ENCODE measurements at places on chromosomes 13 and 19.

- H3K36me3 ChIP-seq = peaks cover 47% of the 10 kb centered on the region
- H3K4me3 ChIP-seq = no peak overlapping the region
- no peak overlapping the region for H3K27ac ChIP-seq
- peaks cover 11% of the 10 kb centered on the region for H3K4me1 ChIP-seq
Observed at GRCh38 chr13:27440408-27440807, 10.0 kb downstream of the MTIF3 start.

GRCh38 chr19:7526059-7526929 lies 3.9 kb downstream of the MCOLN1 start:
- DNase-seq = no peak
- peaks cover 12% of the 10 kb centered on the region for H3K4me1 ChIP-seq
- H3K4me3 ChIP-seq = no peak overlapping the region
- no peaks in the 10 kb centered on the region for H3K27me3 ChIP-seq

GRCh38 chr13:102466610-102467190 lies 64.9 kb upstream of the FGF14 start:
- H3K27ac ChIP-seq = no peak overlapping the region
- no peak overlapping the region for H3K4me3 ChIP-seq
- H3K36me3 ChIP-seq = no peaks in the 10 kb centered on the region
- no peak for DNase-seq
- H3K4me1 ChIP-seq = no peaks in the 10 kb centered on the region

DNA sequence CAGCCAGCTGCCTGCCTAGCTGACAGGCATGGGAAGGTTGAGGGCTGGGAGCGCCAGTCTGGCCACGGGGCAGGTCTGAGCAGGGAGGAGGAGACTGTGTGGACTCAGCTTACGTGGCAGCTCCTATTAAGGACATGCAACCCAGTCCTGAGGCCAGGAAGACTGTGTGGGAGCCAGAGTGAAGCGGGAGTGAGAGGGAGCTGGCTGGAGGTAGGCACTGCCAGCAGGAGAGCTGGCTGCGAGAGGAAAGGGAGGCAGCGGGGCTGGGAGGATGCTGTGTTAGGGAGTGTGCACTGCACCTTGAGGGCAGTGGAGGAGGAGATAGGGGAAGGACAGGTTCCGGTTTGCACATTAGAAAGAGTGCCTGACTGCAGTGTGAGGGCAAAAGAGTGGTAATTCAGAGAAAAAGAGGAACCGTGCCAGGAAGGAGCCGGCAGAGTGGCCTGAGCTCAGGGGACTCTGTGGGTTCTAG lies 99.2 kb downstream of the SLC7A1 start:
- H3K27ac ChIP-seq = no peak overlapping the region
- H3K4me1 ChIP-seq = peaks cover 24% of the 10 kb centered on the region
- H3K27me3 ChIP-seq = no peaks in the 10 kb centered on the region
- H3K36me3 ChIP-seq = no peaks in the 10 kb centered on the region
- H3K4me3 ChIP-seq = no peak overlapping the region

- peaks cover 79% of the 10 kb centered on the region for H3K27me3 ChIP-seq
- no peak overlapping the region for H3K4me3 ChIP-seq
- H3K36me3 ChIP-seq = no peaks in the 10 kb centered on the region
- DNase-seq = no peak
Observed at GRCh38 chr19:39224910-39225309, 19.9 kb downstream of the IFNL3 start.

DNA sequence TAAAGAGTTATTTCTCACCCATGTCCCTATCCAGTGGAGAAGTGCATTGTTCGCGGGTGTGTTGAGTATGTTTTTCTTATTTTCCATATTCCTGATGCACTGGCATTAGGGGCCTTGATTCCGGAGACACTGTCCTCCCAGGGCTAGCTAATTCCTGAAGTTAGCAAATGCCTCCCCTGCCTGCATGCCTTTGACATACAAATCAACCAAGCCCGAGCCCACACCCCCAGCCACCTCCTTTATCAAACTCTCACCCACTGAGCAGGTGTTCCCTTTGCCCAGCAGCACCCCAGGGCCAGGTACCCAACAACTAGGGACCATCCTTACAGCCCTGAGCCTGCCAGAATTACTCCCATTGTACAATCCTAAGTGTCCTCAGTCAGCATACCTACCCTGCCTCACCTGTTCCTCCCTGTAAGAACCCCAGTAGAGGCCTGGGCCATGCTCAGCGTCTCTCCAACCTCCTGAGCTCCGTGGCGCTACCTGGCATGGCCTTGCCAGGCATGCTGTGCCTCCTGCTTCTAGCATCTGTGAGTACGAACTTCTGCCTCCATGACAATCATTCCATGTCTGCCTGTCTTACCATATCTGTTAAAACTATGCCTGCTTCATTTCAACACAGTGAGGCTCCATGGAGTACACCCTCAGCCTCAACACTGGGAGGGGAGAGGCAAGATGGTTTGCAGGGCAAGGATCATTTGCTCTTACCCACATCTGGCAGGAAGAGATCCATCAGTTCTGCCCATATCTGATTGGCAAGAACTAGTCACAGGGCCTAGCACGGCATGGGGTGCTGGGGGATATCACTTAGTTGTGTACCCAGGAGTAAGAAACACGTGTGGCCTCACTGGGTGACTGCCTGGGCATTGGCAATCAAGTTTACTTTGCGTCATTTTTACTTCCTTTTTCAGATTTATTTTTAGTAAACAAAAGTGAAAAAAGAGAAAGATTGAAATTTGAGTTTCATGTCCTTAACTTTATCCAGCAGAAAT lies 203.9 kb downstream of the SHISA2 start:
- DNase-seq = no peak
- H3K27ac ChIP-seq = peak overlapping the region; percentile 58
- H3K4me1 ChIP-seq = peaks cover 64% of the 10 kb centered on the region
- H3K27me3 ChIP-seq = peaks cover 15% of the 10 kb centered on the region
- no peaks in the 10 kb centered on the region for H3K36me3 ChIP-seq

GRCh38 chr13:24264976-24265375 lies 44.4 kb upstream of the C1QTNF9 start:
- H3K36me3 ChIP-seq = no peaks in the 10 kb centered on the region
- peaks cover 5% of the 10 kb centered on the region for H3K27me3 ChIP-seq
- peaks cover 9% of the 10 kb centered on the region for H3K4me1 ChIP-seq
- H3K27ac ChIP-seq = no peak overlapping the region

- peak overlapping the region; percentile 14 for H3K27ac ChIP-seq
- peaks cover 27% of the 10 kb centered on the region for H3K36me3 ChIP-seq
- no peak overlapping the region for H3K4me3 ChIP-seq
- DNase-seq = no peak
- H3K4me1 ChIP-seq = peaks cover 34% of the 10 kb centered on the region
Observed at GRCh38 chr19:18718015-18718526, 34.6 kb downstream of the CRTC1 start.

DNA sequence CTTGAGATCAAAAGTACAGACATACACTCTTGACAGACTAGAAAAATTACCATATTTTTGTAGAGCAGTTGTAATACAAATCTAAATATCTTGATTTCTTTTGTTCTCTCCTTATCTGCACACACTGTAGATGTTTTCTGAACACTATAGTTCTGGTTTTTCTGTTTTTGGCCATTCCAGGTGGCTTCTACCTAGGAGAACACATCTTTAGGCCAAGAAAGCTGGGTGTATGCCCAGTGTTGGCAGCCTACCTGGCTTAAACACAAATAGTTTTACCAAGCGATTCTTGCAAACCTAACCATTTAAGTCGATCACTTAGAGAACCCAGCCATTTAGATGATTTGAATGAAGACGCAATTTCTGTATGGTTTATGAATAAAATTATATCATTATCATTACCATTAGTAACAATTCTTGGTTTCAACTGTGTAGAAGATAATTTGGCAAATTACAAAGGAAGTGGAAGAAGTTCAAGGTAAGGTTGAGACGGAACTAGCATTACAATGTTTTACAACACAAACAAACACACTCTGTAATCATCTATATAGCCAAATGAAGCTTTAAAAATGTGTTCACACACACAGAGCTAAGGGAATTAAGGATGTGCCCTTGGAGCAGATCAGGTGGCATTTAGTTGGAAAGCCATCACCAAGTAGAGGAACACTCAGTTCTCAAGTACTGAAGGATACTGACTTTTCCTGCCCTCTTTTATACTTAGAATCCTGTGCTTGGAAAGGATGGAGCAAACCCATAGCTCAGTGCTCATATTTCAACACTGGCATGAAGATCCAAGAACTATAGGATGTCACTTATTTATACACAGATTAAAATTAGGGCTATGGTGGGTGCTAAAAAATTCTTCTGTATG lies 36.2 kb downstream of the ERCC5 start:
- H3K27ac ChIP-seq = no peak overlapping the region
- H3K36me3 ChIP-seq = peaks cover 5% of the 10 kb centered on the region
- H3K4me1 ChIP-seq = peaks cover 5% of the 10 kb centered on the region
- no peak overlapping the region for H3K4me3 ChIP-seq
- no peak for DNase-seq

GRCh38 chr13:31882794-31883193 lies 143.5 kb downstream of the RXFP2 start:
- no peak for DNase-seq
- H3K27me3 ChIP-seq = peaks cover 3% of the 10 kb centered on the region
- H3K27ac ChIP-seq = no peak overlapping the region
- H3K36me3 ChIP-seq = no peaks in the 10 kb centered on the region

DNA sequence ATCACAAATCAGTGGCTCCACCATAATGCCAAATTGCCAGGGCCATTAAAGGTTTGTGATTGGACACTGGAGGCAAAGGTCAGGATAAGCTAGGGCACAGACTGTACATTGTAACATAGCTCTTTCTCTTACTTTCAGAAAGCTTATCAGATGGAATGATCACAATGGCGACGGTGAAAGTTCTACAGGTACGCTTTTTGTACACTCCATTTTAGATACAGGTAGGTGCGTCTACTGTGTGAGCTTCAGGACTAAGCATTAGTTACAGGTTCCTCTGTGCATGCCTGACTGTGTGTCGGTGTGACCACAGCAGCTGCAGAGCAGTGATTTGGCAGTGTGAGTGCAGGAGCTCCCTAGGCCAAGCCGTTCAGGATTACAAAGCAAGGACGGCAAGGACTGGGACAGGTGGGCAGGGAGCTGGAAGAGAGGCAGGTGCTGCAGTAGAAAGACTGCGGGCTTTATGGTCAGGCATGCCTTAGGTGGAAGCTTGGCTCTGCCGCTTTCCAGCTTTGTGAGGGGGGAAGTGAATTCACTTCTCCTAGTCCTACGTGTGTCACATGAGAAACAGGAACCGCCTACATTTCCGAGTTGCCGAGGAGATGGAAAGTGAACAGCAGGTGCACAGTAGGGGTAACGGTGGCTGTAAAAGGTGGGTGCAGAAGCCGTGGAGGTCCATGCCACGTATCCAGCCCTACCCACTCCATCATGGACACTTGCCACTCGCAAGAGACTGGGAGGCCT lies 49.6 kb downstream of the MRPL57 start:
- H3K4me1 ChIP-seq = peaks cover 5% of the 10 kb centered on the region
- H3K27me3 ChIP-seq = peaks cover 11% of the 10 kb centered on the region
- H3K27ac ChIP-seq = no peak overlapping the region
- H3K36me3 ChIP-seq = no peaks in the 10 kb centered on the region
- no peak for DNase-seq

GRCh38 chr19:43983912-43984686 lies at the start of gene ZNF155:
ZNF155 (plus strand) TSS chr19:43984188; CDS start chr19:43988544, 4,356 bp downstream.
- DNase-seq = peak; percentile 75
- peaks cover 4% of the 10 kb centered on the region for H3K4me1 ChIP-seq
- peak within 1 kb of the TSS; percentile 59 for H3K27ac ChIP-seq
- H3K27me3 ChIP-seq = no peaks in the 10 kb centered on the region
- peak within 1 kb of the TSS; percentile 99 for H3K4me3 ChIP-seq

- peaks cover 3% of the 10 kb centered on the region for H3K27me3 ChIP-seq
- peaks cover 23% of the 10 kb centered on the region for H3K36me3 ChIP-seq
- peaks cover 56% of the 10 kb centered on the region for H3K4me1 ChIP-seq
- peak overlapping the region; percentile 81 for H3K27ac ChIP-seq
- no peak for DNase-seq
Observed at GRCh38 chr19:46371371-46371901, 24.5 kb downstream of the PPP5C start.

DNA sequence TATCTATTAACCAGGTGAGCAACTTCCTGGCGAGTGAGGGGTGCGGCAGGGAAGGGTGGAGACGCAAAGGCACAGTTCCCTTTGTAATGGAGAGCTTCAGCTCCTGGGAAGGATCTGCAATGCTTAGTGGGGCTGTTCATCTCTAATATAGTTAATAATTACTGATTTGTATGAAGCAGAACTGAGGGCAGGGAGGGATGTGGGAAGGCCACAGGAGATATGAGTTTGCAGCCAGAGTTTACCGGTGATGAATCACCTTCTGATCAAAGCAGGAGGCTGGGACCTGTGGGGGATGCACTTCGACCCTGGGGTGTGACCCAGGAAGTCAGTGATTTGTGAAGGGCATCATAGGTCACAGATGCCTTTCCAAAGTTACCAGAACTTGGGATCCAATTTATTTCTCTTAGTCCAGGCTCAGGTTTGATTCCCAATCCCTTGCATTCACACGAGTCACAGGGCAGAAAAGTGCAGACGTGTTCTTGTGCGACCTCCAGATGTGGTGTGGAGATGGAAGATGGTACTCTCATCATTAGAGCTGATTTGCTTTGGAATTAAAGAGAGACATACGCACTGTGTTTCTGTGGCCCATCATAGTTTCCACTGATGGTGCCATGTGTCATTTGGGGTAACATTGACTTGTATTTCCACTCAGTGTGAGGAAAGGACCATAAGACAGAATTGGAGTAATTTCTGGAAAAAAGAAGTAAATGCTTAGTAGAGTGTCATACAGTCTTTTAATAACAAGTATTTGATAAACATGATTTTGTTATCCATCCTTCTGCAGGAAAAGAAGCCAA lies 55.0 kb downstream of the LRCH1 start:
- peak overlapping the region; percentile 34 for H3K4me3 ChIP-seq
- no peaks in the 10 kb centered on the region for H3K36me3 ChIP-seq
- peak; percentile 8 for DNase-seq
- H3K4me1 ChIP-seq = peaks cover 62% of the 10 kb centered on the region
- no peaks in the 10 kb centered on the region for H3K27me3 ChIP-seq
